ENCODE measurements at places on chromosomes 3 and 15. TPM values are rescaled to one million over a fixed set of nuclear protein-coding genes. Genes with fewer than 3 reads are reported as not detected.

DNA sequence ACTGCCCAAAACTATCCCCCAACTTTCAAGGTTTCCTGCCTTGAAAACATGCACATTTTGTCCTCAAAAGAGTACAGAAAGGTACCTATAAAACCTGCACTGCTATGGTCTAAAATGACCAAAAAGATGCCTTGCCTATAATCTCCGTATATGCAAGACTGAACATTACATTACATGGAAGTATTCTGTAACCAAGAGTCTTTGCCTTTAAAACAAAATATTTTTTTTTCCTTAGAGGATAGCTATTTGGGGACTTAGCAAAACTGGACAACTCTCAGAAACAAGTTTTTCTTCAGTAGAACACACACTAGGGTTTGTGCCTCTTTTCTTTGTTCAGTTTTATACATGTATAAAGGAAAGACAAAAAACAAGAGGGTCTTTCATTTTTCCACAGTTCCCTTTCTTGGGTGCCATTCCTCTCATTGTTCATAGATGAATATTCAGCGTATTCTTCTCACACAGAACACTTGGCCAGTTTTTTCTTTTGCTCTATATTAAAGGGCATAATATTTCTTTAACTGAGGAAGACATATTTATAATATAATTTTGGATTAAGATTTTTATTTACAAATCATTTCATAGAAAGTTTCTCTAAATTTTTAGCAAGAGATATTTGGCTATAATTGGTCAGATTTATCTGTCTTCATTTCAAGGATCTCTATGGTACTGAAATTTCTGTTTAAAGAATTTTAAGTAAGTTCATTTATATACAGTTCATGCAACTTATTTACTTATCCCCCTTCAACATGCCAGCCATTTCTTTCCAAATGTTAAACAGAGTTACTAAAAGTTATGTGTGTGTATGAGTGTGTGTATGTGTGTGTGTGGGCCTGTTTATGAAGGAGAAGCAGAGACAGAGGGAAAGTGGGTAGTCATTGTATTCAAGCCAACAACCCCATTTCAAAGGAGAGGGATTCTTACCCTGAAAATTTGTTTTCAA, 142.6 kb downstream of the ZBTB20 start:
- H3K27ac ChIP-seq = no peak overlapping the region
- H3K4me1 ChIP-seq = no peaks in the 10 kb centered on the region
- no peaks in the 10 kb centered on the region for H3K36me3 ChIP-seq

- no peak overlapping the region for H3K4me3 ChIP-seq
- H3K27me3 ChIP-seq = no peaks in the 10 kb centered on the region
- H3K36me3 ChIP-seq = peaks cover 25% of the 10 kb centered on the region
- H3K27ac ChIP-seq = peak overlapping the region; percentile 45
- DNase-seq = no peak
Measured at GRCh38 chr3:12579456-12579855, 22.6 kb downstream of the MKRN2 start.

DNA sequence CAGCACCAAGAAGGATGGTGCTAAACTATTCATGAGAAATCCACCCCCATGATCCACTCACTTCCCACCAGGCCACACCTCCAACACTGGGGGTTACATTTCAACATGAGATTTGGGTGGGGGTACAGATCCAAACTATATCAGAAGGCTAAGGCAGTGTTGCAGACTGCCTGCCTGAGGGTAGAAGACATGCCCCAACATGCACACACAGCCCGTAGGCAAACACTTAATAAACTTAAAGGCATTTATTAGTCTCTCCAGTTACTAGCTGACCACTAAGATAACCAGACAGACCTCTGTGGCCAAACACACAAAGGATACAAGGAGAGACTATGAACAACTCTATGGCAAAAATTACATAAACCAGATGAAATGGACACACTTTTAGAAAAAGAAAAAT, 10.2 kb downstream of the FAM162A start:
- H3K36me3 ChIP-seq = no peaks in the 10 kb centered on the region
- H3K4me3 ChIP-seq = no peak overlapping the region
- H3K27me3 ChIP-seq = no peaks in the 10 kb centered on the region
- H3K4me1 ChIP-seq = no peaks in the 10 kb centered on the region
- no peak for DNase-seq

- no peaks in the 10 kb centered on the region for H3K27me3 ChIP-seq
- no peak overlapping the region for H3K27ac ChIP-seq
- no peak overlapping the region for H3K4me3 ChIP-seq
- DNase-seq = peak; percentile 9
- H3K36me3 ChIP-seq = no peaks in the 10 kb centered on the region
Measured at GRCh38 chr3:21170964-21171363, 580.0 kb downstream of the ZNF385D start.

- no peak for DNase-seq
- no peaks in the 10 kb centered on the region for H3K27me3 ChIP-seq
- no peaks in the 10 kb centered on the region for H3K4me1 ChIP-seq
- H3K36me3 ChIP-seq = no peaks in the 10 kb centered on the region
- no peak overlapping the region for H3K27ac ChIP-seq
Measured at GRCh38 chr15:58274885-58275284, 136.7 kb downstream of the AQP9 start.

DNA sequence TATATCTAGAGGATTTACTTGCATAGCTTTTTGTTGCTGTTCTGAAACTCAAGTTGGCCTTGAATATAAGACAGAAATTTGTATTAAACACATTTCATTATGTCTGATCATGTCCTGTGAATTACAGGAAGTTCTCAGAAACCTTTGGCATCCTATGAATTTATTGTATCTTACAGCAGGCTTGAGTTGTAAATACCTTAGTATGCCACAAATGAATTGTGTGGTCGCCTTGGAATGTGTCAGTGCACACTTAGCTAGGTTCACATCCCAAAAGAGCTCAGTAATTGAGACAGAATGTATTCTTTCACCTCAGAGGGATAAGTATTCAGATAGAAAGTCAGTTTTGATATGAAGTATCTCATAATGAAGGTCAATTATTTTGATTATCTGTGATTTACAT, 83.4 kb downstream of the NEK11 start:
- H3K4me1 ChIP-seq = no peaks in the 10 kb centered on the region
- DNase-seq = peak; percentile 94
- H3K27ac ChIP-seq = no peak overlapping the region
- no peaks in the 10 kb centered on the region for H3K27me3 ChIP-seq

DNA sequence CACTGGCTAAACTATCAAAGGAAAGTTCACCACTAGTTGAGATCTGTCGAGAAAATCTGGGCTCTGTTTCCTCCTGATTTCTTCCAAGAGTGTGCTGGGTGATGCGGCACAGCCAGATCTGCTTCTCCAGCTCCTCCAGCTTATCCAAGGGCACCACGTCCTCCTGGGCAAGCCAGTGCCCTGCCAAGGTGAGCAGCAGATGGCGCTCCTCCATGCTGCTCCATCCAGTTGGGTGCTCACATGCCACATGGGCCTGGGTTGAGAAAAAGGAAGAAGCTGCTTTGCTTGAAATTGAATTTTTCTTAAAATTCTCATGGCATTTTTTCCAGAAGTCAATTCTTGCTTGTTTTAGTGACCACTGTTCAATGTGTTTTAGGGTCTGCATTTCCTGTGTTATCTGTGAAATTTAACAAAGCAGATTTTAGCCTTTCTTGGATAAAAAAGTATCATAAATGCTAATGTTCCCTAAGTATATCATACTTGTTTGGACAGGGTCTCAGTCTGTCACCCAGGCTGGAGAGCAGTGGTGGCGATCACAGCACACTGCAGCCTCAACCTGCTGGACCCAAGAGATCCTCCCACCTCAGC, 47.3 kb downstream of the EIF3J start:
- no peak overlapping the region for H3K27ac ChIP-seq
- H3K27me3 ChIP-seq = no peaks in the 10 kb centered on the region
- peak; percentile 9 for DNase-seq
- H3K4me3 ChIP-seq = no peak overlapping the region

DNA sequence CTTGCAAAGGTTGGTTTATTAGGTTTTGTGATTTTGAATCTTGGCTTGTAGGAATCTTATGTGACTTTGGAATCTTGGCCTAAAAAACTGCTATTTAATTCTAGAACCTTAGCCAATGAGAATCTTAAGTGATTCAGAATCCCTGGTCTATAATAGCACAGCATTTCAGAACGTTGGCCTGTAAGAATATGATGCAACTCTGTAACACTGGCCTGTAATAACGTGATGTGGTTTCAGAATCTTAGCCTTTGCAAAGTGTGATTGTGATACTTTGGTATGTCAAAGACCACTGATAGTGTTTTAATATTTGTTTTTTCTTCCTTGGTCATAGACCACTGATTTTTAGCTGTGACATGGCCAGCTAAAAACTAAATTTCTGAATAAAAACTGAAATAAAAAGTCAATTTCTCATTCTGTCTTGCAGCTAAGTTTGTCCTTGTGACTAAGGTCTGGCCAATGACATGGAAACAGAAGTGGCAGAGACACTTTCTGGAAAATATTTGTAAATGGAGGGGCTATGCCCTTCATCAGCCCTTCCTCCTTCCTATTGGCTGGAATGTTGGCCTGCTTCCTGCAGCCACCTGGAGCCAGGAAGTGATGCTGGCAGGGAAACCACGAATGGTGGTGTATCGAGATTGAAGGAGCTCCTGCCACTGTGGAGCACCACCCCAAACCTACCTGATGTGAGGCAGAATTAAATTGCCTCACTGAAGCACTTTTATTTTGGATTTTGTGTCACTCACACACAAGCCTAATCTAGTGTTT, 42.3 kb upstream of the CORO2B start:
- H3K27me3 ChIP-seq = no peaks in the 10 kb centered on the region
- peak overlapping the region; percentile 64 for H3K27ac ChIP-seq
- peaks cover 6% of the 10 kb centered on the region for H3K4me1 ChIP-seq
- H3K4me3 ChIP-seq = no peak overlapping the region
- peak; percentile 98 for DNase-seq

GRCh38 chr3:114260152-114260551, 22.8 kb upstream of the ZNF80 start:
- no peaks in the 10 kb centered on the region for H3K27me3 ChIP-seq
- H3K27ac ChIP-seq = no peak overlapping the region
- no peak for DNase-seq
- no peaks in the 10 kb centered on the region for H3K4me1 ChIP-seq
- H3K4me3 ChIP-seq = no peak overlapping the region
- no peaks in the 10 kb centered on the region for H3K36me3 ChIP-seq

The COL8A1 gene
- total RNA-seq = 24.7 TPM

The AAGAB gene
- total RNA-seq = 55.8 TPM

The RTP4 gene
- 2.1 TPM for total RNA-seq

The MESP2 gene
- 0.99 TPM for total RNA-seq
